ENCODE measurements at places on chromosomes 11 and 22.

DNA sequence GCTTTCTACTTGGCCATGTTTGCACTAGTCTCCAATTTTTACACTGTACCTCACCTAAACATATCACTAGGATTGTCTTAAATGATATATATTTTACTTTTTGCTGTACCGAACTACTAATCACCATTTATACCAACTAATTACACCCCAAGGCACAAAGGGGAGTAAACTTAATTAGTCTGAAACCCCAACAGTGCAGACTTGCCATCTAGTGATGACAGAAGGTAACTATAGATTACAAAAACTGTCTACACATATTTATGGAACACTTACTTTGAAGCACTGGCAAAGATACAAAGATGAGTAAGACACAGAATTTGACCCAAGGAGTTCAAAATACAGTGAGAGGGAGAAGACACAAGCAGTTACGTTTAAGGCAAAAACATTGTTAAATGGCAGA lies 139.7 kb downstream of the CNTN5 start:
- DNase-seq, result no peak

GRCh38 chr11:99424313-99425084 lies 403.8 kb downstream of the CNTN5 start:
- DNase-seq, result no peak

GRCh38 chr11:94922321-94923003 lies 50.9 kb downstream of the CWC15 start:
- DNase-seq, result no peak

DNA sequence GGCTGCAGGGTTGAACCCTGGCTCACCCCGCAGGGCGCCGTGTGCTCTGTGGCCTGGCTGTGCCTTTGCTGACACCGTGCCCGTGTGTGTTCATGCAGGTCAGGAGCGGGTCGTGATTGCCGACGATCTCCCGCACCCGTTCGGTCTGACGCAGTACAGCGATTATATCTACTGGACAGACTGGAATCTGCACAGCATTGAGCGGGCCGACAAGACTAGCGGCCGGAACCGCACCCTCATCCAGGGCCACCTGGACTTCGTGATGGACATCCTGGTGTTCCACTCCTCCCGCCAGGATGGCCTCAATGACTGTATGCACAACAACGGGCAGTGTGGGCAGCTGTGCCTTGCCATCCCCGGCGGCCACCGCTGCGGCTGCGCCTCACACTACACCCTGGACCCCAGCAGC lies 47.0 kb upstream of the PPP6R3 start:
- no peak for DNase-seq

DNA sequence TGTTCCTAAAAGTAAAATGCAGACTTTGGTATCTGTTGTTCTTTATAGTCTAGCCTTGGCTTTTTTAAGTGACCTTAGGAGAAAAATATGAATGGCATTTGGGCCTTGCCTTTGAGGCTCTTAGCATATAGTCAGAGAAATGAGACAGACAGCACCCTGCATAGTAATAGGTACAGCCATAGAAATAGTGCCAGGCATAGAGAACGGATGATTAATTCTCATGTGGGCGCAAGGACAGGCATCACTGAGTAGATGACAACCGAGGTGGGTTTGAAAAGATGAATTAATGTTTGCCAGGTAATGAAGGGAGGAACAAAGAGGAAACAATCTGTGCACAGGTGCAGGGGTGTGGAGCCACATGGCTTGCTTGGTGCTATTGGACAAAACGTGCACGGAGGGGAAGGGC lies 90.5 kb downstream of the BMAL1 start:
- no peak for DNase-seq

DNA sequence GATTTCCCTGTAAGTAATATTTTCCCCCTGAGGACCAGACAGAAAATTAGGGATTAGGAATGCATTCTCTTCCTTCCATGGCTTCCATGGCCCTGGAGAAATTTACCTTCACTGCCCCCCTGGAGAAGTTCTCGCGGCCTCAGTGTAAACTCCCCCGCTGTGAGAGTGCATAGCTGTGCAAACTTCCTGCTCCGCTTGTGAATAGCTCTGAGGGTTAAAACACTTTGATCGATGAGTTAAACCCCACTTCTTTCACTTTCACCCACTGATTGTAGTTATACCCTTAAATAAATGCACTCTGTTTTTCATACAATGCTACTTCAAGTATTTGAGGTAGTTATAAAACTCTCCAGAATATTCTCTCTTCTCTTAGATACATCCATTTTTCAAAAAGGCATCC lies 190.8 kb downstream of the DSCAML1 start:
- no peak for DNase-seq

GRCh38 chr11:120674542-120674941 lies 163.0 kb downstream of the GRIK4 start:
- no peak for DNase-seq

DNA sequence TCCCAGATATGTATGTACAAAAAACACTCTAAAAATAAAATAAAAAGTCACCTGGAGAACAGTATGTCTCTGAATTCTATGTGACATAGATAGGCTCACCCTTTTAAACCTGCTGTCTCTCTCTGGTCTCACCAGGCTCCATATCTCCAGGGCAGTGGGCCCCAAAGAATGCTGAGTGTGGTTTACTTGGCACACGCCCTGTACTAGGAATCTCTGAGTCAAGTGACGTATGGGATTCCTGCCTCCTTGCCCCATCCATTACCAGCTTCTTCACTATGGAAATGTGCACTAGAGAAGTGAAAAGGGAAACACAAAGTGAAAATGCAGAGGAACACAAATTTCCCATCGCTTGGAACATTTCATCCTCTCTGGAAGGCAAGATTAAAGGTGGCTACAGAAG lies 722.2 kb upstream of the TENM4 start:
- DNase-seq, result no peak

DNA sequence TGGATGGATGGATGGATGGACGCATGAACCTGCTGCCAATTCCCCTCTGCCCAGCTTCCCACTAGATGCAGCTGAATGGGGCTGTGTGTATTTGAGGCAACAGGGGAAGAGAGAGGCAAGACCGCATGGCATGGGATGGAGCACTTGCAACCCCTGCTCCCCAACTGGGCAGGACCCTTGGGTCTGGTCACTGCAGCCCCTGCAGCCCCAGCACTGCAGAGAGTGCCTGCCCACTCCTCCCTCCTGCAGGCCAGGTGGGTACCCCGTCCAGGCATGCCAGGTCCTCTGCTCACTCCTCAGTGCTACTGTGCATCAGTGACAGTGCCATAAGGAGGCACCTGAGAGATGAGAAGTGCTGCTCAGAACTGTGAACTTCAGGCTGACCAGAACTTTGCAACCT lies 40.3 kb downstream of the OSBPL5 start:
- no peak for DNase-seq

GRCh38 chr11:65944767-65945166 lies 513 bp upstream of the TSGA10IP start:
- DNase-seq, result no peak

DNA sequence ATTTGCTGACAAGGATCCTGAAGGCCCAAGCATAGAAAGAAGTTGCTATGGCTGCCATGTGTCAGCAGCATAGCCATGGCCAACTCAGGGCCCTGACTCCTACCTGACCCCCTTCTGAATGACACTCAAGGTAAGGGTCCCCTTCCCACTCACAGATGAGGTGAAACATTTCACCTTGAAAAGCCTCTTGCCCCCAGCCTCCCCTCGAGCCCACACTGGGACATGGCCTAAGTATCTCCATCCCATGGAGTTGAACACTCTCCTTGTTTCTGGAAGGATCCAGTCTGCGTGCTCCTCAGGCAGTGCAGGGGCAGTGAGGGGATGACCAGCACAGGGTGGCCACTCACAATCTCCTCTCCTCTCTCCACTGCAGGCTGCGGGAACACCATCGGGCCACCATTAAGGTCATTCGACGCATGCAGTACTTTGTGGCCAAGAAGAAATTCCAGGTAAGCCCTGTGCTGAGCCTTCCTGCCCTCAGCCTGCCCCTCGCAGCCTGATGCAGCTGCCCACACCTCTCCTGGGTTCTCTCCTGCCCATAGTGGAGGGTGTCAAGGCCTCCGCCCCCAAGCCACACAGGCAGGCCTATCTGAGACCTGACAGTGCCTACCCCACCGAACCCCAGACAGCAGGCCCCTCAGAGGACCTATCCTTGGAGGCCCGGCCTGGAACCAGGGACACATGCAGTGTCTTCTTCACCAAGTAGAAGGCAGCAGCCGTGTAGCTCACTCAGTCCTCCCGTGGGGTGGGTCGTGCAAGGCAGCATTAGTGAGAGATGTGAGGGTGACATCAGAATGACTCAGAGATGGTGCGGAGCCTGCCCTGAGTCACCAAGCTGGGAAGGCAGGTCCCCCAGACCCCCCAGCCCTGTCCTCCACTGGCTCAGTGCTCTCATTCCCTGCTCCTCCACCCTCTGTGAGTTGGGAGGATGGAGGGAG lies 68.9 kb upstream of the KCNQ1OT1 start:
- DNase-seq, result no peak

DNA sequence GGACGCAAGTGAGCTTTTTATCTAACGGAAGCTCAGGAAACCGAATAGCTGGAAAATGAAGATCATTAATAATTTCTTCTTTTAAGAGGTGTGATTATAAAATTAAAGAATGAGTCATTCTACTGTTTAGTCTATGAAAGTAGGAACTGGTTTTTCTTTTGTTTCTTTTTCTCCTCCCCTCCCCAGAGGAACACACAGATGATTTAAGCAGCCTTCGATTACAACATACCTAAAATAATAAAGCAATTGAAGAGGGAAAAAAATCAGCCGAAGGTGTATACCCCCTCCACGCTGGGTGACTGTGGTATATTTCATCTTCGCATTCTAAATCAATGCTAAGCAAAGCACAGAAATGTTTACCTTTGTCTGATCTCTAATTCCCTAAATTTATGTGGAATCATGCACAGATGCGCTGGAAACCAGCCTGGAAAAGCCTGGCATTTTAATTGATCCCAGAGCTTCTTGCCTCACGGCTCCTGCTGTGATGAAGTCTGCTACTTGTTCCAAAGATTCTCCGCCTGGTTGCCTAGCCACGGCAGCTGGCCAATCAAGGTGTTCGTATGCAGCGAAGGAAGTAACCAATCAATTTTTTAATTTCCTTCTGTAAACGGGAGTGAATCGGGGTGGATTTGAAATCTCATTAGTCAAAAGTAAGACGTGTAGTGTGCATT lies 133.9 kb downstream of the FANCF start:
- DNase-seq, result no peak

DNA sequence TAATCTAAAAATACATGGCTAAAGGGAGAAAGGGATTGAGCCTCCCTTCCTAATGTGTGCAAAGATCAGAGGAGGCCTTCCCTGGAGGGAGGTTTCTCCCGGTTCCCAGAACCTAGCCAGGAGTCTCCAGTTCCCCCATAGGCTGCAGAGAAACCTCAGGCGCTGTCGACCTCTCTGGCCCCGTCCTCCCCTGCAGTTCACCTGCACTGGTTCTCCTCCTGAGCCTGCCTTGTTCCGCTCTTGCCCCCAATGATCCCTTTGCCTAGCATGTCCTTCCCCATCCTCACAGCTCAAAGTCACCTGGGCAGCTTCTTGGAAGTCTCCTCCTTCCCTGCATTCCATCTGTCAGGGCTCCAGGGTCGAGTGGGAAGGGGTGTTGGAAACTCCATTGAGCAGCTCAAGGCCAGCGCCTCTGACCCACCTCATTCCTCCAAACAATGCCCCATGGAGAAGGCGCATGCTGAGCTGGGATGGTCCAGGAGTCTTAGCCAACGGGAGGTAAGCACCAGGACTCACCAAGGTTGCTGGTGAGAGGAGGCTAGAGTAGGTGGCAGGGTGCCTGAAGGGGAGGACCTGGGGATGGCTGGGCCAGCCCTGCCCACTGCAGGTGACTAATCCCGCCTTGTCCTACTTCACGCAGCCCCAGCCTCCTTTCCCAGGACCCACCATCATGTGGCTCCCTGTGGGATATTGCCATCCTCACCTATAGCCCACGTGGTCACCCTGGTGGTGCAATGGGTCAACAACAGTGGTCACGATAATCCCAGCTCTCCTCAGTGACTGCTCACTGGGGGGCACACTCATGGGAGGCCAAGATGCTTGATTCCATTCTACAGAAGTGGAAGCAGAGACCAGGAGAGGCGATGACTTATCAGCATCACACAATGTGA lies 15.4 kb downstream of the RSPH14 start:
- no peak for DNase-seq

DNA sequence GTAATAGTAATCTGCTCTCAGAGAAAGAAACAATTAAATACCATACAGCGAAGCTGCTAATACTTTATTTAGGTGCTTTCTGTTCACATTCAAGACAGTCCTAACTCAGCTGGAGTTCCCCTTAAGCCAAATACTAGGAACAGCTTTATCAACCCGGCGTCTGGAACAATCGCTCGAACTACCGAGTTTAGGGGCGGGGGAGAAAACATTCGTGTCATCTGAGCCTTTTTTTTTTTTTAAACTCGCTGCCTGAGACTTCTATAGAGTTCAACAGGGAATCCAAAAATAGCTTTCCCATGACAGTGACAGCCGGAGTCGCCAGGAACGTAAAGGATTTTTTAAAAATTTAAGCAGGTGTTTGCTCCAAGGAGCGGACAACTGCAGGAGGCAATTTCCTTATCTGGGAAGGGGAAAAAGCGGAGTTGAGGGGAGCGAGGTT lies 852 bp downstream of the TRAF6 start:
- DNase-seq, result no peak

DNA sequence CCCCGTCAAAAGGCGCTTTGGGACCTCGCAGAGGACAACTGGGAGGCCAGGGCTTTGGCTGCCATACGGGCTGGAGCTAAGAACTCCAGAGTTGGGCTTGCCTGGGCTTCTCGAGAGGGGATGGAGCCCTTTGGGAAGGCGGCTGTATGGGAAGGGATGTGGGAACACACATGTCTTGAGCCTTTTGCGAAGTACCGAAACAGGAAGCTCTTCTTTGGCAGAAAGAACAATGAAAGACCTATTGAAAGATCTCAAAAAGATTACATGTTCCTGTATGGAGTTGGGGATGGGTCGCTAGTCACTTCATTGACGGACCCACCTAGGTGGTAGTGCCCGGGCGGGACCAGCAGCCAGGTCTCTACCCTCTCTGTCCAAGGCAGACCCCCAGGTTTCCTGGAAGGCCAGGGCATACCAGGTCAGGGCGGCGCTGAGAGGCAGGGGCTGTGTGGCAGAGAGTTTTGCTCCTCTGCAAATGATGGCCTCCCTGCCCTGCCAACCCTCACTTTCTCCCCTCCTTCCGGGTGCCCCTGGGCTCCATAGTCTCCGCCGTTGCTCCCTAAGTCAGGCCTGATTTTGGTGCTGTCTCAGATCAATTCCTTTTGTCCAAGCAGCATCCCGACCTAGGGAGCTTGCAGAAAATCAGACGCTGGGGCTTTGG lies 1.0 kb downstream of the ST14 start:
- no peak for DNase-seq

DNA sequence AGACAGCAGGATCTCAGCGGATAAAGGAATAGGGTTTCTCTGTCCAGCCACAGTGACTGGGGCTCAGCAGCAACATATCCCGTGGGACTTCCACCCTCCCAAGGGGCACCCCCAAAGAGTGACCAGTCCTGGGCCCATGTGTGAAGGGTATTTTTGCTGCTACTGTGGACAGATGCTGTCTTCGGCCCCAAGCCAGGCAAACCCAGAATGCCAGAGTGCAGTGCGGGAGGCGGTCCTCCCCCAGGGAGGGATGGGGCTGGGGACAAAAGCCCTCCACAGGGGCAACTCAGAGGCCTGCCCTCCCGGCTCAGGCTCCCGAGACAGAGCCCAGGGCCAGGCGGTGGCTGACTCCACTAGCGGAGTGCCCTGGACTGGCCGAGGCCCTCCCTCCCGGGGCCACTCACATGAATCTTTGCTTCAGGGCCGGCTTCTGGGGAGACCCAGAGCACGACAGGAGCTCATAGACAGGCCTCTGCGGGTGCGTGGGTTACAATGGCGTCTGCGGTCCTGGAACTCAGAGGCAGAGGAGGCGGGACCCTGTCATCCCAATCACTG lies 34.7 kb upstream of the WNT7B start:
- DNase-seq, result no peak
